ENCODE measurements at places on chromosomes 11 and 22.

DNA sequence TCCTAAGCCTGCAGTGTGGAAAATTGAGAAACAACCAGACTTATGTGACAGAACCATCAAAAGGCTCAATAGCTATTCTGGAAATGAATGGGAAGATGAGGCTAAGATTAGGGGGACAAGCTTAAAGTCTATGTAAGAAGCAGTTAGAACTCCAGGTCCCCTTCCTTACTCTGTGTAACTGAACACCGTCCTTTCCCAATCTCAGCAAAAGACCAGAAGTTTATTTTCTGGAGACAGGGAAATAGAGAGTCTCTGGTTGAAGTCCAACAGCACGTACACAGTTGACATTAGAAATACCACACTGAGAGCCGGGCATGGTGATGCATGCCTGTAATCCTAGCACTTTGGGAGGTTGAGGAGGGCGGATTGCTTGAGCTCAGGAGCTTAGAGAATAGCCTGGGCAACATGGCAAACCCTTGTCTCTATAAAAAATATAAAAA is 93.9 kb downstream of the CD44 start:
- DNase-seq: no peak

DNA sequence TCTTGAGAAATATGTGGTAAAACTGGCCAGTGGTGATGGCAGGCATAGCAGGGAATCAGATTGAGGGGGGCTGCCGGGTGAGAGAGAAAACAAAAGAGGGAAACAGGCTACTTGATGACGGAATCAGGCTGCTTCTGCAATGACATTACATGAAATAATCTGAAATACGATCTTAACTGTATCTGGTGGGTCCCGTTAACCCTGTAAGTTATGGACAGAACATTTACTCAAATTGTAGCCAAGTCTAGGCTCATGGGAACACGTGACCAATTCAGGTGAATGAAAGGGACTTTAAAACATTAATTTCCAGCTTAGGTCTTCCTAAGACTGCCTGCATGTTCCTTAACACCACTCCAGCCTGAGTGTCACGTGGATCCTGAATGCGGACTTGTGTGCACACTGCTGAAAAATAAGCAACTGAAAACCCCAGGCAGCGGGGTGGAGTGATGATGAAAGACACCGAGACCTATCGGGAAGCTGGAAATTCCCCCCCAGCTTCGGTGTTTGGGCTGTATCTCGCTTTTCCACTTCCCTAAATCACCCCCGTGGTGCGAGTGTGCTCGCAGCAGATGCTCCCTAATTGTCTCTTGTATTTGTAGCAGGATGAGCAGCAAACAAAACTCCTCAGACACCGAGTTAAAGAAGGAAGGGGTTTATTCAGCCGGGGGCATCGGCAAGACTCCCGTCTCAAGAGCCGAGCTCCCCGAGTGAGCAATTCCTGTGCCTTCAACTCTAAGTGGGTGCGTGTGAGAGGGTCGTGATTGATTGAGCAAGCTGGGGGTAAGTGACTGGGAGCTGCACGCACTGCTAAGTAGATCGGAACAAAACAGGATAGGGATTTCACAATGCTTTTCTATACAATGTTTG is 145.0 kb upstream of the GRK3 start:
- DNase-seq: no peak

GRCh38 chr11:119624102-119624615 is 104.8 kb downstream of the NECTIN1 start:
- DNase-seq: no peak

GRCh38 chr22:27534720-27535125 is 266.8 kb downstream of the MN1 start:
- DNase-seq: no peak

DNA sequence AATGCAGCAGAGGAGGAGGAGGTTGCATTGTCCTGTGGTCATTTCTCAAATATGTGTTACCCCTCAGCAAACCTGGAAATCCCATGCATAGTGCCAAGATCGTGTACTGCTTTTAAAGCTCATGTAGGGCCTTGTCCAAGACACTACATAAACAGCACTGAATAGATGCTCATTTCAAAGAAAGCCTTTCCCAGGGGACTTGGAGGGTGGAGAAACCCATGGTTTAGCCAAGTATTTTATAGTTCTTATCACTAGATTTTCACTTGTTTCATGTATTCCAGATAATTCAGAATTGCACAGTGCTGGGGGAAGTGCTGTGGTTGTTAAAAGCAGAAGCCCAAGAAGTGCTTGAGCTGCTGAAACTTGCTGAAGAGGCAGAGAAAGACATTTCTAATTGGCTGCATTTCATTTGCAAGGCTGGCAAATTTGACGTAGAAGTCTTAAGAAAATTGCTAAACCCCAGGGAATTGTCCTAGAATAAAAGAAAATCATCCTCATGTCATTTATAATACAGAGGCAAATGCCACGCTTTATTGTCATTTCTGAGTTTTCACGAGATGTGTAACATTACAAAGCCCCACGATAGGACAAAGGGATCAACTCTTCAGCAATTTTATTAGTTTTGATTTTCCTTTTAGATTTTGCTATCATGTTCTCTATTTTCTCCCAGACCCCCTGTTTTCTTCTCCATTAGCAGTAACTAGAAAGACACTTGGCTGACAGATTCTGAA is 20.1 kb downstream of the CSRP3 start:
- DNase-seq: no peak

DNA sequence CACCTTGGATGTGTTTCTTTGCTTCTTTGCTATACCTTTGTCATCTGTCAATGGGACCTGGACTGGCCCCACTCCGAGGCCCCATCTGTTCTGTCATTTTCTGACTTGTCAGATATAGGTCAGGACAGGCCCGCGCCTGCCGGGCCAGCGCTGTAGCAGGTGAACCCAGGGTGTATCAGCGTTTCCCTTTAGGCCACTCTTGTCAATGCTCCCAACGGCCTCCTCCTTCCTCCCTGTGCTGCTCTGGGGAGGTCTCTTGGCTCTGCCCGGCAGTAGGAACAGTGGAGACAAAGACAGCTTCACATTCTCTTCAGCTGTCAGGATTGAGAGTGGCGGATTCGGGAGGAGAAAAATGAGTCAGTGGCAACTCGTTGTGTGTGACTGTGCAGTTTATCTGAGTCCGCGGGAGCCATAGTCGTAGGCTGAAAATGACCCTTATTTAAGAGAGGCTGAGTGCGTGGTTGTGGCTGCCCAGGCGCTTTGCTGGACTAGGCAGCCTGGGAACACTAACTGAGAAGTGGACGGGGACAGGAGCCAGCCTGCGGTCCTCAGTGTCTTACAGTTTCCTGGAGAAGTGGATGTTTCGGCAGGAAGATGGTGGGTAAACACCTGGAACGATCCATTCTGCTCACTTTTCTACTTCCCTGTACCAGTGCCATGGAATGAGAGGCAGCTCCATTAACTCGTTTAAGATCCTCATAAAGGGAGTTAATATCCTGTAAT is 102.3 kb downstream of the PRR5L start:
- no peak for DNase-seq

DNA sequence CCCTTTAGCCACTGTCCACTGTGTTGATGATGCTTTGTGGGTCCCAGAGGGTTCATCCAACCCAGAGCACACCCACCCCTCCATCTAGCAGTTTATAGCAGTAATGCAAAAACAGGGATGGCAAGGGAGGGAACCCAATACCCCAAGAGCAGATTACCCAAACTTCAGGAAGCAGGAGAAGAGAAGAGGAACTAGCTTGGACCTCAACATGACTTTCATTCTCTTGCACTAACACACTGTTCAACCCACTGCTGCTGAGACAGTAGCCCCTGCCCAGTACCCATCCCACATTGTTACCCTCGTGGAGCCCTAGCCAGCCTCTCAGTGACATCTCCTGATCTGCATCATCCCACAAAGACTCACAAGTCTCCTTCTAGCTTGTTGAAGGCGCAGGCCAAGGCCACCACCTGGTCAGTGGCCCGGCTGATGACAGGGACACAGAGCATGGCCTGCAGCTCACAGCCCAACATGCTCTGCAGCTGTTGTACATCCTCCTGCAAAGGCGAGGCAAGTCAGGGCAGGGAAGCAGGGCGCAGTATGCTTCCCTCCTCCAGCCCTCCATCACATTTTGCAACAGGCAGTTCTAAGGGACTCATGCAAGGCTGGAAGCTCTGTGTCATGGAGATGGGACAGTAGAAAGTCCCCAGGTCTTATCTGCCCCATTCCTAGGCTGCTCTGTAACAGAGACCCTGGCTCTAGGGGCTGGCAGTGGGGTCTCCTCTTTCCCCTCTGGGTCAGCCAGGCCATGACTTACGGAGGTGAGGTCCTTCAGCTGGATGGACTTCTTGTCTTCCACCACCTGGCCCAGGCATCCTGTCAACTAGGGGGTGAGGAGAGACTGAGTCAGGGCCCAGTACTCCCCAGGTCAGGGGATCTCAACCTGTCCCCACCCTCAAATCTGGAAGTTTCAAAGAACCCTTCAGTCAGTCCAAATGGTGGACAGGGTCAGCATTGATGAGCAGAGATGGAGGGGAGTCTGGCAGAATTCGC is 85.5 kb downstream of the PDE2A start:
- DNase-seq: no peak

DNA sequence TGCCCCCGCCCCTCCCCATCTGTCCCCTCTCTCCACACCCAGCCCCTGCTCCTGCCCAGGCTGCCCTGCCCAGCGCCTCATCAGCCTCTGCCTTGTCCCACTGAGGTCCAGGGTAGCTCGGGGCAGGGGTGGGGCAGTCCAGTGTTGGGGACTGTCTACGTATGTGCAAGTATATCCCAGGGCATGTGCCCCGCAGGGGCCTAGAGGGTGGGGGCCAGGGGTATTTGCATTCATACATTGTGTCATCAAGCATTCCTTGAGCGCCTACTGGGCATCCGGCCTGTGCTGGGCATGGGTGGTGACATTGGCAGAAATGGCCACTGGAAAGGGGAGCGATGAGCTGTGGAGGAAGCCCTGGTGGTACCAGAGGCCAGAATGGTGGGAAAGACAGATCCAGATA is 17.6 kb upstream of the TAB1 start:
- DNase-seq: no peak

DNA sequence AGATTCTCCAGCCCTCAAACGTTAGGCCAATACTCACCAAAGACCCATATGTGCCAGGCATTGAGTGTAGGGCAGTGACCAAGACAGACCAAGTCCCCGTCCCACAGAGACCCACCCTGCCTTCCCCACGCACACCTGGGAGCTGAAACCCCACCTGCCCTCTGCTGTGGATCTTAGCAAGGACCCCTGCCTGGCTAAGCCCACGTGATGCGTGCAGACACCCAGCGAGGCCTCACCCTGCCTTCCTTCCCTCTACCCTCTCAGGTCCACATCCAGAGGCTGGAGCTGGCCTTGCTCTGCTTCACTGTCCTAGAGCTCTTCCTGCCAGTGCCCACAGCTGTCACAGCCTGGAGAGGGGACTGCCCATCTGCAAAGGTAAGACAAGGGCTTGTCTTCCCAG is 10.2 kb downstream of the MS4A10 start:
- no peak for DNase-seq

GRCh38 chr11:116505298-116506262 is 267.2 kb downstream of the BUD13 start:
- DNase-seq: no peak

- no peak for DNase-seq
Observed at GRCh38 chr11:12456651-12457579, 79.5 kb downstream of the PARVA start.

DNA sequence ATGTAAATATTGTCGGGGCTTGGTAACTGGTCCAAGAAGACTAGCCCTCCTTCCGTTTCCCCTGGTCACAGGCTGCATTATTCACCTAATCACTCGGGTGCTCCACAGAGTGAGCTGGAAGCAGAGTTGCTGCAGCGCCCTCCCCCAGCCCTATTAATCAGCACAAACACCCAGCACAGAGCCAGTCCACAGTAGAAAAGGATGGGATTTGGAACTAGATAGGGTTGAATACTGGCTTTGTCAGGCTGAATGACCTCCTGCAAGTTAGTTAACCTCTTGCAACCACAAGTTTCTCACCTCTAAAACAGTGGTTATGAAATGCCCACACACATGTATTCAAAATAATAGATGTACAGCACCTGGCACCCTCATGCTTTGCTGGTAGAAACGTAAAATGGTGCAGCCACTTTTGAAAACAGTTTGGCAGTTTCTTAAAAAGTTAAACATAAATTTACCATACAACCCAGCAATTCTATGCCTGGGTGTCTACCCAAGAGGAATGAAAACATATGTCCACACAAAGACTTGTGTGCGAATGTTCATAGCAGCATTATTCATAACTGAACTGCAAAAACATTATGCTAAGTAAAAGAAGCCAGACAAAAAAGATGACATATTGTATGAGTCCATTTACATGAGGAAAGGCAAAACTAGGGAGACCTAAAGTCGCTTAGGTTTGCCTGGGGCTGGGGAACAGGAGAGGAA is 31.7 kb upstream of the APLP2 start:
- DNase-seq: no peak

GRCh38 chr22:48395201-48395600 is 1432.5 kb downstream of the BRD1 start:
- DNase-seq: no peak

GRCh38 chr11:61621917-61622585 is 41.2 kb upstream of the SYT7 start:
- no peak for DNase-seq

DNA sequence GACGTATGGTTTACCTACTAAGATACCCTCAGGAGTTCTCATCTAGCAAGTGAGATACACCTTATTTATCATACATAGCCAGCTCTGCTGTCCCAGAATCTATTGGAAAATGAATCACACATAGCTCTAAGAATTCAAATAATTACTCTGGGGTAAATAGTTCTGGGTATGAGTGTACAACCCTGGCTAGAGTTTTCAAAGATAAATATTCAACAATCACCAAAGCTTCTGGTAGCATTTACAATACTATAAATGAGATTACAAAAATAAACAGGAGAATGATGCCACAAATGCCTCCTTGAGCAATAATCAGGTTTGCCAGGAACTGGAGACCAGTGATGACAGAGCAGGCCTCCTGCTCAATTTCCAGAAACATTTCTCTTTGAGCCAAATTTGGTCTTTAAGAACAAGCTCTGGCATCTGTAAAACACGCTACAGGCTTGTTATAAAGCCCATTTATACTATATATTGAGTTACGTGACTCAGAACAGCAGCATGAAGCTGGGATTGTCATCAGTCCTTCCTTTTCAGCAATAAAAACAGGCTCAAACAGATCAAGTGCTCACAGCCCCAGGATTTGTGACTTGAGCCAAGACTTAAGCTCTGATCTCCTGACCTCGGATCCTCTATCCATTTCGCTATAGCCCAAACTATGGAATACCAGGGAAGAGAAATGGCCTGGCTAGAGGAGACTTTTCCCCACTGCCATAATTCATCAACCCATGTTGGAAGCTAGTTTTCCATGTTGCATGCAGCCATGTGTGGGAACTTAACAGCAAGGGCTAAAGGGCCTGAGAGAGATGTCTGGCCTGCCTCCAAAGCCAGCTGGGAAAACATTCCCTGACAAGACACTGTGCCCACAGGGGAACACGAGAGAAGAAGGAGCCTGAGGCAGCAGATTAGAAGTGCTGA is 19.7 kb downstream of the RAB30 start:
- no peak for DNase-seq

Measured in effector CD8-positive, alpha-beta T cell (primary cell).